H1 (cell line): ENCODE measurements at places on chromosomes 16 and 17. TPM values are rescaled to one million over a fixed set of nuclear protein-coding genes. Genes with fewer than 3 reads are reported as not detected.

Gene CDH1
- 265 and 319 TPM in 2 replicates for total RNA-seq

Gene NLGN2
- total RNA-seq = 62.6 and 62.8 TPM in 2 replicates

Gene CCL3
- total RNA-seq = not detected in 2 replicates

Gene TMEM88
- total RNA-seq = 0.69 TPM in 1 of 2 replicates, not detected in the other

Gene TEX14
- 0.88 and 2.5 TPM in 2 replicates for total RNA-seq

Gene KIF2B
- not detected in 2 replicates for total RNA-seq

Gene CRAMP1
- 23.2 and 26.2 TPM in 2 replicates for total RNA-seq

Gene CNGB1
- not detected in 2 replicates for total RNA-seq

Gene XAF1
- not detected in 2 replicates for total RNA-seq

Gene ZNRF1
- 48.0 and 52.9 TPM in 2 replicates for total RNA-seq

Gene HASPIN
- 29.4 and 29.5 TPM in 2 replicates for total RNA-seq

DNA sequence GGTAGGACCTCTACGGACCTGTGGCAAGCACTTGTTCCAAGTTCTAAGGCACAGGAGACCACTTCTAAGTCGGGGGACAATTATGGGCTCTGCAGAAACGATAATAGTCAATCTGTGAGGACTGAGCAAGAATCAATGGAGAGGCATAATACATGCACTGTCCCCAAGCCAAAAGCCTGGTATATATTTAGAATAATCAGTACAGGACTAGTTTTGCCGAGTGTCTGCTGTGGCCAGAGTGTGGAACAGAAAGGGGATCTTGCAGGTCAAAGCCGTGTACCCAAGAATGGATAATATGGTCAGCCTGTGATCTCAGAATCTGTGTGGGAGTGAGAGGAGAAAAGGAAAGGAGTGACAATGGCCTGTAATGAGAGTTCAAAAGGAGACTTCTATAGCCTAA, 80.2 kb upstream of the GNAO1 start:
- H3K36me3 ChIP-seq = no peaks in the 10 kb centered on the region
- H3K4me3 ChIP-seq = no peak overlapping the region
- no peak overlapping the region for H3K27ac ChIP-seq

DNA sequence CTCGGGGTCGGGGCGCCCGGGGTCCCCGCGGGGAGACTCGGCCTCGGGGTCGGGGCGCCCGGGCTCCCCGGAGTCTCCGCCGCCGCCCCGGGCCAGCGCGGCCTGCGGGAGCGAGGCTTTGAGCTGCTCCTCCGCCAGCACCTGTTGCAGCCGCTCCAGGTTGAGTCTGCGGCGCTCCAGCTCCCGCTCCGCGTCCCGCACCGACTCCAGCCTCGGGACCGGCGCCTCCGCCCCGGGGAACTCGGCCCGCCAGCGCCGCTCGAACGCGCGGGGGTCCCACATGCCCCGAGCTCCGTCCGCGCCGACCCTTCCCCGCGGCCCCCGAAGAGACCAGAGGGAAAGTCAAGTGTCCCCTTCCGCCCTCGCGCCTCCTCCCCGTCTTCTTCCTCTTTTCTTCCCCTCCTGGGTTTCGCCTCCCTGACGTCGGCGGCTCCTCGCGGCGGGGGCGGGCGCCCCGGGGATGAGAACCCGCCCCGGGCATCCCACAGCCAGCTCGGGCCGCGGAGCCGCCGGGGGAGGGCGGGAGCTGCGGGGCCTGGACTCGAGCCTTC, 40.8 kb upstream of the BHLHA9 start:
- no peaks in the 10 kb centered on the region; the same call in 1 of the 2 replicates for H3K4me1 ChIP-seq
- peaks cover 47% of the 10 kb centered on the region for H3K27me3 ChIP-seq
- H3K4me3 ChIP-seq = peak overlapping the region; percentile 41
- DNase-seq = no peak
- H3K36me3 ChIP-seq = peaks cover 11% of the 10 kb centered on the region; the same call in 1 of the 2 replicates
- H3K27ac ChIP-seq = no peak overlapping the region

DNA sequence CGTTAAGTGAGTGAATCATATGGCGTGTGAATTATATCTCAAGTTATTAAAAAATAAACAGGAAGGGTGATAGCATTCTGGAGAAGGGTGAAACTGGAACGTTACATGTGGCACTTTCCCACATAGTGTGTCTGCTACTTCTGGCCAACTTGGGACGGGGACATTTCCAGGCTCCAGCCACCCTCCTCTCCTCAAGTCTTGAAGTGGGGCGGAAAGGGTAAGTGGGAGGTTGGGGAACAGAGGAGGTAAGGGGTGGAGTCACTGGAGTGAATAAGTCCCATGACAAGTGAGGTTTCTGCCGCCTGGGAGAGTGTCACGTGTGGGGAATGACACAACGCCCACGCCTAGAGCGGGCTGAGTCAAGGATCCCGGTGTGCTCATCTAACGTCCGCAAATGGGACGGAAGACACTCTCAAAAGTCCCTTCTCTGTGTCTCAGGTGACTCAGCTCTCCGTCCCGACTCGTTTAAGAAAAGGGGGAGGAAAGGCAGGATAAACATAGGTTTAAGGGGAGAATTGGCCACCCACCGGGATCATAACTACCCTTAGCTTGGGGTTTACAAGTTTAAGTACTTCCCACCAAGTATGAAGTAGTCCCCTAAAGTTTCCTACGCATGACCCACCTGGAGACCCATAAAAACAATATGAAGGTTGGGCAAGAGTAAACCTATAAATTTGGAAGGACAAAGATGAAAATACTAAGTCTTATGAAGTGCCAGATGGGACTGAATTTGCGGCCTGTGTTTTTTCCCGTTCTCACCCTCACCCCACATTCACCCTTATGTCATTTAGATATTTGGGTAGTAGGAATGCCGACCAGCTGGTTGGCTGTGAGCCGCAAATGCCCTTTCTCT, 1.2 kb upstream of the SPAG9 start:
- peaks cover 4% of the 10 kb centered on the region; the same call in 1 of the 2 replicates for H3K4me1 ChIP-seq
- peak overlapping the region; percentile 89 for H3K4me3 ChIP-seq
- peak; percentile 64 for DNase-seq

DNA sequence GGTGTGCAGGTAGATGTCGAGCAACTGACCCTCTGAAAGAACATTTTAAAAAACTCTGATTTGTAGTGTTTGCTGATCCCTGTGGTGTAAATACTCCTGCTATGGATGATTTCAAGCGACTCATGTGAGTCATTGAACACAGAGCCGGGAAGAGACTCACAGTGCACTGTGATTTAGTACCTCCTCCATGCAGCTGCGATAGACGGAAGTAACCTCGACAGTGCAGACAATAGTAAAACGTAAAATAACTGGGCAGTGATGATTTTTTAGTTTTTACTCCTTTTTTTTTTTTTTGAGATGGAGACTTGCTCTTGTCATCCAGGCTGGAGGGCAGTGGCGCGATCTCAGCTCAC, 8.7 kb downstream of the TBX21 start:
- H3K27me3 ChIP-seq = no peaks in the 10 kb centered on the region
- DNase-seq = no peak
- no peak overlapping the region for H3K4me3 ChIP-seq
- peaks cover 3% of the 10 kb centered on the region; the same call in 1 of the 2 replicates for H3K4me1 ChIP-seq

GRCh38 chr16:61146429-61146828, 889.8 kb downstream of the CDH8 start:
- no peak overlapping the region for H3K27ac ChIP-seq
- H3K4me3 ChIP-seq = no peak overlapping the region
- H3K36me3 ChIP-seq = no peaks in the 10 kb centered on the region
- no peaks in the 10 kb centered on the region for H3K4me1 ChIP-seq
- DNase-seq = no peak
- H3K27me3 ChIP-seq = no peaks in the 10 kb centered on the region

- no peaks in the 10 kb centered on the region for H3K36me3 ChIP-seq
- no peak overlapping the region for H3K4me3 ChIP-seq
- no peaks in the 10 kb centered on the region for H3K4me1 ChIP-seq
- no peaks in the 10 kb centered on the region for H3K27me3 ChIP-seq
- no peak overlapping the region for H3K27ac ChIP-seq
Measured at GRCh38 chr17:31820691-31821435, 38.2 kb downstream of the COPRS start.

- no peak for DNase-seq
- no peak overlapping the region for H3K27ac ChIP-seq
- peaks cover 81% of the 10 kb centered on the region for H3K36me3 ChIP-seq
- no peaks in the 10 kb centered on the region for H3K27me3 ChIP-seq
Measured at GRCh38 chr17:16026895-16027294, 27.3 kb downstream of the TTC19 start.

DNA sequence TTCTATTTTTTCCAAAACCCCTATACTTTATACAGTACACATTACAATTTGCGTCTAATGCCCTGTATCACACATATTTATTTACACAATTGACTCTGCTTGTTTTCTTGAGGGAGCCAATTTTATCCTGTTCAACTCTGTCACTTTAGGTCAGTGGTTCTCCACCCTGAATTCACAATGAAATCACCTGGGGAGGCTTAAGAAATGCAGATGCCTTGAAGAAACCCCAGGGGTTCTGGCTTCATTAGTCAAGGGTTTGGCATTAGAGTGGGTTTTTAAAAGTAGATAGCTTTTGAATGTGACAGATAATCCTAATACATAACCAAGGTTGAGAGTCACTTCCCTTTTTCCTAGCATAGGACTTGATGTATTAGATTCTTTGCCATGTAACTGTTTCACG, 398.6 kb upstream of the ERCC4 start:
- H3K27ac ChIP-seq = no peak overlapping the region
- no peaks in the 10 kb centered on the region for H3K27me3 ChIP-seq
- no peak overlapping the region for H3K4me3 ChIP-seq
- DNase-seq = no peak
- H3K4me1 ChIP-seq = peaks cover 13% of the 10 kb centered on the region

DNA sequence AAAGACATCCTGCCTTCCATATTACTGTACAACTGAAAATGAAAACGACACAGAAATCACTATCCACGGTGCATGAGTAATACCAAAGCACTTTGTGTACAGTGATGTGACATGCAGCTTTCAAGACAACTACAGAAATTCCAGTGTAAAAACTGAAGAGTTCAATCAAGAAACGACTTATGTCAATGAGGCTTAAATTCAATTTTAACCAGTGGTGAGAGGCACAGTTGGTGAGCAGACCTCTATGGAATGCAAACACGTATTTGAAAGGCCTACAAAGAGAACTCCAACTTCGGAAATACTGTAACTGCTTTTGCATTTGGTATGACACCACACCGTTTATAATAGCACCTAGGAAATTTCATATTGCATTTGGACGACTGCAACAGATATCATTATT, 87.6 kb downstream of the USP31 start:
- H3K27ac ChIP-seq = no peak overlapping the region
- DNase-seq = no peak
- H3K4me1 ChIP-seq = no peaks in the 10 kb centered on the region
- H3K27me3 ChIP-seq = no peaks in the 10 kb centered on the region

- peaks cover 34% of the 10 kb centered on the region for H3K4me1 ChIP-seq
- DNase-seq = no peak
- H3K4me3 ChIP-seq = peak overlapping the region; percentile 64
- no peaks in the 10 kb centered on the region for H3K36me3 ChIP-seq
Measured at GRCh38 chr17:50149417-50150353, 792 bp downstream of the PPP1R9B start.

- H3K27ac ChIP-seq = no peak overlapping the region
- no peaks in the 10 kb centered on the region for H3K27me3 ChIP-seq
- H3K4me1 ChIP-seq = peaks cover 10% of the 10 kb centered on the region; the same call in 1 of the 2 replicates
- DNase-seq = no peak
Measured at GRCh38 chr16:11530171-11530940, 56.4 kb downstream of the LITAF start.

DNA sequence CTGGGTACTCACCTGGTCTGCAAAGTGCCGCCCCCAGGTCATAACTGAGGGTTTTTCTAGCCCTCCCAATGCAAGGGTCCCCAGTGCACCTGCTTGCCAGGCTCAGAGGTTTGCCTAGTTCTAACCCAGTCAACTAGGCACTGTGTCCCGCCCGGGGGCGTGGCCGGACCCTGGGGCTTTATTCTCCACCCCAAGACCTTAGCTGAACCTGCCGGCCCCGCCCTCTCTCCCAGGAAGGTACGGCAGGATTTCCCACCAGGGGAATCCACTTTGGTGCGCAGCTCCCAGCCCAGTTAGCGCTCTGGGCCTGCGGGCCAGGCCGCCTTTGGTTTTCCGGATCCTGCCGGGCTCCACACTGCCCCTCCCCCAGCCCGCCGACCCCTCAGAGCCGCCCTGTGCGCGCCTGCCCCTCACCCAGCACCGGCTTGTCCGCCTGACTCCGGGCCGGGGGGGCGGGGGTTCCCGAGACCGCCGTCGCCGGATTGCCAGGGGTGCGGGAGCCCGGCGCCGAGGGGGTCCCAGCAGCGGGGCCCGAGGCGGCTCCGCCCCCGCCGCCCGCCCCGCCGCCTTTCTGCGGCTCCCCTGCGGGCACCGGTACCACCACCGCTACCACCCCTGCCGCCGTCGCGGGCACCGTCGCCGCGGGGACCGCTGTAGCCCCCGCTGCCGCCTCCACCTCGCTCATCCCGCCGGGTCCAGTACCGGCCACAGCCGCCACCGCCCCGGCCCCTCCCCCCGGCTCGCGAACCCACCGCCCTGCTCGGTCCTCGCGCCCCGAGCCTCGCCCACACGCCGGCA, 424 bp downstream of the YBX2 start:
- peak overlapping the region; percentile 65 for H3K4me3 ChIP-seq
- no peaks in the 10 kb centered on the region for H3K4me1 ChIP-seq
- peak; percentile 86 for DNase-seq
- H3K27me3 ChIP-seq = peaks cover 11% of the 10 kb centered on the region
- no peak overlapping the region for H3K27ac ChIP-seq
- H3K36me3 ChIP-seq = no peaks in the 10 kb centered on the region

GRCh38 chr16:21134053-21134452, 16.6 kb downstream of the DNAH3 start:
- no peak overlapping the region for H3K27ac ChIP-seq
- H3K27me3 ChIP-seq = no peaks in the 10 kb centered on the region
- DNase-seq = no peak
- peaks cover 3% of the 10 kb centered on the region; the same call in 1 of the 2 replicates for H3K4me1 ChIP-seq
- no peaks in the 10 kb centered on the region for H3K36me3 ChIP-seq

DNA sequence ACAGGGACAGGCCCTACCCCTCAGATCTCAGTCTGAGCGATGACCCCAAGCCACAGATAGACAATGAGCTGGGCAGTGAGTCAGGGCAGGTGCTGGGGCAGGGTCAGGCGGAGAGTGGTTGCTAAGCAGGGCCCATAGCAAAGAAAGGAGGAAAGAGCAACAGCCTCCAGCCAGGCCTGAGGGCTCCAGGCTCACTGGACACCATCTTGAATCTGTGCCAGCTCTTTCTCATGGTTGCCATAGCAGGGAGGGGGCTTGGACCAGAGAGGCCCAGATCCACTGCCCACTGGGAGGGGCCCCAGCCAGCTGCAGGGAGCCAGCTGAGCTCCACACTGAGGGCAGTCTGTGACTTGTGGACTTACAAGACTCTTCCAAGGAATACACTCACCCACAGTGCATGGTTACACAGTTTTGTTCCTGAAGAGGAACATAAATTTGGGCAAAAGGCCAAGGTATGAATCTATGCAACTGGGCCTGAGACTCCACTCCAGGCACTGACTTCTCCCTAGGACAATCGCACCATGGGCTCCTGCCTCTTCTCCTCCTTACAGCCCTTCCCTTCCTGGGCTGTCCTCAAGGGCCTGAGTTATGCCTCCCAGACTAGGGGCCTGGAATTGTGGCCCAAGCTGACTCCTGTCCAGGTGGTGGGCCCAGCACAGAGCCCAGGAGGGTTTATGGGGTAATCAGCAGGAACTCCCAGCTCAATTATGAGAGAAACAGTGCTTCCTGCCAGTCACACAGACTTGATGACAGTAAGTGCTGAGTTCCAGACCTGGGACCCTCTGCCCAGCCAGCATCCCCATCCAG, 59.9 kb downstream of the BEAN1 start:
- no peak overlapping the region for H3K4me3 ChIP-seq
- no peaks in the 10 kb centered on the region for H3K27me3 ChIP-seq
- no peak for DNase-seq
- H3K27ac ChIP-seq = no peak overlapping the region
- peaks cover 4% of the 10 kb centered on the region; the same call in 1 of the 2 replicates for H3K4me1 ChIP-seq
